ENCODE measurements at places on chromosomes 16 and 17.

DNA sequence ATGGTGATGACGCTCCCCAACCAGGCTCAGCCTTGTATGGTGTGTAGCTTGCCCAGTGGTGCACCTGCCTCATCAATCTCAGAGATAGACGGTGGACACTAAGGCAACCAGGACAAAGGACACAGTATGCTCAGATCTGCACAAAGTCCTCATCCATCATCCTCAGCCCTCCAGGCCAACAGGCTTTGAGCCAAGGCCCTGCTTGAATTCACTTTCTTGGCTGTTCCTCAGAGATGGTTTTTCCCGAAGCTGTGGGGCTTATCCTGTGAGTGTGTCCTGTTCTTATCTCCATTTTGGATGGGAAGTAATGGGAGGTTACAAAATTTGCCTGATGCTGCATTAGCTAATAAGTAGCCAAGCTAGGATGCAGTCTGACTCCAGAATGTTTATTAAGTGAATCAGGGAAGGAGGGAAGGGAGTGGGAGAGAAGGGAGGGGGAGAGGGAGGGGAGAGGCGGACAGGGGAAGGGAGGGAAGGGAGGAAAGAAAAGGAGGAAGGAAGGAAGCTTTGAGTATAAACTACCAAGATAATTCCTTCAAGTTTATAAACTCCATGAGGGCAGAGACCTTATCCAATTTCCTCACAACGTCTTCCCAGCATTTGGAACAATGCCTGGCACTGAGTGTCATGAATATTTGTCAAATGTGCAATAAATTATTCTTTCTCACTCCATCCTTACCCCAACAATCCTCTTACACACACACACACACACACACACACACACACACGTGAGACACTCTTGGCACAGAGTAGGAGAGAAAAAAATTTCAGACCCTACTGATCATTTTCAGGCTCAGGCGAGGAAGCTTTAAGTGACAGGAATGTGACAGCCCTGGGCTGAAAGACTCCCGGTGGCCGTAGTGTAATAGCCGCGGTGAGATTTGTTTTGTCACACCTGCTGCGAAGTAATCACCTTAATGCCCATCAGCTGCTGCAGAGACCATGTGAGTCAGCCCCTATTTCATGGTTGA, 84.3 kb downstream of the BMERB1 start:
- DNase-seq: no peak

GRCh38 chr17:76538281-76538931, 897 bp upstream of the CYGB start:
- DNase-seq: no peak

DNA sequence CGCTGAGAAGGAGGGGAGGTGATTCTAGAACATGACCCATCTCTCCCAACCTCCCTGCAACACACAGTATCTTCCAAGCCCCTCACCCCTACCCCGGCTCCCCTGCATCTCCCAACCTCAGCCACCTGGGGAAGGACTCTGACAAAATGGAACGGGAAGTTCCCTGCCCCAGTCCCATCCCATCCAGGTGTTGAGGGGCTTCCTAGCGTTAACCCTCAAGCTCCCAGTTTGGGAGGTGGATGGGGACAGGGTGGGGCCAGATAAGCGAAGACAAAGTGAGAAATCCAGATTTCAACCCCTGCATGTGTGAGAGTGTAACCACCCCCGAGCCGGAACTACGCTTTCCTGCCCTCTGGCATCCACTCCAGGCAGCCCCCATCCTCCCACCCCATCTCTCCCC, 1.8 kb downstream of the ZSCAN10 start:
- DNase-seq: no peak

DNA sequence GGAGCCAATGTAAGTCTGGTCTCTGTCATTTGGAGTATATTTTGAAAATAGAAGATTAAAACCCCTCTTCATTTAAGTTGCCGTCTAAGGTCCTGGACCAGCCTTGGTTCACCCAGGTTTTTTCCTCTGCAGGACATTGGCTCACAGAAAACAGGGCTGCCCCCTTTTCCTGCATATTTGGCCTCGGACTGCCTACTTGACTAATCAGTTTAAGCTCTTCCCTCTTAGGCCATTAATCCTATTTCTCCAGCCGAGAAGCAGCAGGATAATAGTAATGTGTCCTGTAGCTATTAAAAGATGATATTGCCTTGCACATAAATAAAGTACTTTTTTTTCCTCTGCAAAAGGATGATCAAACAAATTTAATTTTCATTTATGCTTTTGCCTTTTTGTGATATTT, 52.1 kb downstream of the PRKCA start:
- no peak for DNase-seq

DNA sequence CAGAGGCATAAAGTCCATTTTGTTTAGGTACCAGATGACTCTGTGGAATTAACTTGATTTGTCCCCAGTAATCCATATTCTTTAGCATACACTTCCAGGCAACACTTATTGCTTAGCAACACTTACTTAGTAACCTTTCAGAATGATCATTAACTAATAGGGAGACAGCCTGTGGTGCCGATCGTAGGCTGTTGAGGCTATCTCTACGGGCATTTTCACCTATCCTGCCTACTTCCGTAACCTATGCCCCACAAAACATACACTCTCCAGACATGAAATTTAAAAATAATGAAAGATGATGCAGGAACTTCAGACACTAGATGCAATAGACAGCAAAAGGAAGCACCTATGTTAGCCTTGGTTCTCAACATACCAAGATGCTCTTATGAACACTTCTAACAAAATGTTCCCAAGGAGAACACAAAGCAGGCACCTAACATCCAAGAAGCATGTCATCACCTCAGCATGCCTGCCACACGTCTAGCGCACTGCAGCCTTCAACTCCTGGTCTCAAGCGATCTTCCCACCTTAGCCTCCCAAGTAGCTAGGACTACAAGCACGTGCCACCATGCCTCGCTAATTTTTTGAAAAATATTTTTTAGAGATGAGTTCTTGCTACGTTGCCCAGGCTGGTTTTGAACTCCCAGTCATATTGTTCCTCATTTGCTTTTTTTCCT, 34.5 kb downstream of the HLF start:
- DNase-seq: no peak

DNA sequence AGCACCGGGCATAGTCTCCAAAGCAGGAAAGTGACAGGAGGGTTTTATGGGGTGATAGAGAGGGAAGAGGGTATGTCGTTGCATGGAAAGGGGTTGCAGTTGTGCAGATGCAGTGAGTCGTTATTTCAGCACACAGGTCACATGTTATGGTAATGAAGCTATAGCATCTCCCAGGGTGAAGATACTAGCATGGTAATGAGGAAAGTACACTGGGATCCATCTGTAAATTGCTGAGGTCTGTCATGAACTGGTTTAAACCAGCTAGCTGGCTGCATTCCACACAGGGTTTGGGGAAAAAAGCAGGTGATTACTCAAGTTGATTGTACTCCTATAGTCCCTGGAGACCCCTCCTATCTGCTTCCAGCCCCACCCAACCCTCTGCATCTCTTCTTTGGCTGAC, 11.7 kb downstream of the COX11 start:
- DNase-seq: no peak

GRCh38 chr17:78920528-78920927, 4.7 kb downstream of the TIMP2 start:
- no peak for DNase-seq

DNA sequence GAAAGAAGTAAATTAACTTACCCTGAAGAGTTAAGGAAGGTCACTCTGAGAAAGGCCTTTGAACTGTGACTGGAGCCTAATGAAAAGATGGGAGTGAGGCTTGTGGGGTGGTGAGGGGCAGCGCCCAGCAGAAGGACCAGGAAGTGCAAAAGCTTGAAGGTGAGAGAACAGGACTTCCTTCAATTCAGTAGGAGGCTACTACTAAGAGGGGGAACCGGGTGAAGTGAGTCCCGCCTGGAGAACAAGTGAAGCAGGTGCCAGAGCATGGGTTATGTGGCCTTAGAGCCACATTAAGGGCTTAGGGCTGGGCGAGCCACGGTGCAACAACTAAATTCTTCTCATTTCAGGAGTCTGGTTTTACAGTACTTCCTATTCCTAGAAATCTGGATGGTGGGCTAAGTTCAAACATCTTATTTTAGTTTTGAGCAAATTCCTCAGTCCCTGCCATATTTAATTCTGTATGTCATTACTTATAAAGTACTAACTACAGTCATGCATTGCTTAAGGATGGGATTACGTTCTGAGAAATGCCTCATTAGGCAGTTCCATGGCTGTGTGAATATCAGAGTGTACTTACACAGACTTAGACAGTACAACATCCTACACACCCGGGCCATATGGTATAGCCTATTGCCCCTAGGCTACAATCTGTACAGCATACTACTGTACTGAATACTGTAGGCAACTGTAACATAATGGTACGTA, 5.1 kb downstream of the CFAP20 start:
- DNase-seq: peak; percentile 37

GRCh38 chr16:16045879-16046278, 96.5 kb downstream of the ABCC1 start:
- no peak for DNase-seq

- DNase-seq: no peak
Measured at GRCh38 chr17:46057366-46057765, 58.3 kb downstream of the STH start.

GRCh38 chr16:85451641-85452363, 161.3 kb upstream of the GSE1 start:
- no peak for DNase-seq

DNA sequence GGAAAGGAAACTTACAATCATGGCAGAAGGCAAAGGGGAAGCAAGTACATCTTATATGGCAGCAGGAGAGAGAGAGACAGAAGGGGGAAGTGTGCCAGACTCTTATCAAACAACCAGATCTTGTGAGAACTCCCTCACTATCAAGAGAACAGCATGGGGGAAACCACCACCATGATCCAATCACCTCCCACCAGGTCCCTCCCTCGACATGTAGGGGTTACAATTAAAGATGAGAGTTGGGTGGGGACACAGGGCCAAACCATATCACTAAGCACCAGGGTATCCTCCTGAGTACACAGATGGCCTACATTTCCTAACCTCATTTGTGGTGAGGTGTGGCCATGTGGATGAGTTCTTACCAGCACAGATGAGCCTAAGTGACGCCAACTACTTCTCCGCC, 348.6 kb upstream of the ZFHX3 start:
- DNase-seq: no peak

DNA sequence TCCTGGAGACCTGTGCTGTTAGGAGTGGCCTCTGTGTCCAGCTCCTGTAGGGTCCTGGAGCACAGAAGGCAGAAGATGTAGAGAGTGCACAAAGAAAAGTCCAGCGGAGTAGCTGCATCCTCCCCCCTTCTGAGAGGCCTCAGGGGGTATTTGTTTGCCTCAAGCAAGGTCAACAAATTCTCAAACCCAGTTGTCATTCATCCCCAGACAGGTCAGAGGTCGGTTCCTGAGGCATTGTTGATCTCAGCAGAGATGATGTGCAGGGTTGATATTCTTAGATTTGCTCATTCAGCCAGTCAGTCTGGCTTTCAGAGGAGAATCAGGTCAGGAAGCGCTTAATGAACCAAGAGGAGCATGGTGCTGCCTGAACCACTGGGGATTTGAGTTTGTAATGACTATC, 8.3 kb upstream of the RBFOX1 start:
- DNase-seq: no peak

DNA sequence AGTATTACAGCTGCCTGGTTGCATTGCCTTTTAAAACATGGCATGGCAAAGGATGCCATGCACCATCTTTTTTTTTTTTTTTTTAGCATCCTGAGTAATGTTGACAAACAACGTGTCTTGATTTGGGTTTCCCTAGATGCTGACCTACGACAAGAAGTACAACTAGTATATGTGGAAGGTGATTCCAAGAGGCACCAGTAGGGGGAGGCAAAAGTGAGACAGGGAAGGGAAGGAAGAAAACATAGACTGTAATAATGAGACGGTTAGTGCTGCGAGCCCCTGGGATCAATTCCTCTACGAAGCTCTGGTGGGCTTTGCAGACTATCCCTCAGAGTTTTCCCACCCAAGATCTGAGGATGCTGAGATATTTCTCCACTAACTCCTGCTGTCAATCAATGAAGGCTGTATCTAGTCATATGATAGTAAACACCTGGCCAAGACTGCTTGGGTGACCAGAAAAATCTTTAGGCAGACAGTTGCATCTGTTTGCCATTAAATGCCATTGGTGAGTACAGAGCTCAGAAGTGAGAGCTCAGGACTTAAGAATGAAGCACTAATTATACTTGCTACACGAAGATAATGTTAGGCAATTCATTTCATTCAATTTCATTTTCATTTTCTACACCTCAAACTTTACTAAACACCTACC, 458.6 kb upstream of the GOT2 start:
- DNase-seq: peak; percentile 3

DNA sequence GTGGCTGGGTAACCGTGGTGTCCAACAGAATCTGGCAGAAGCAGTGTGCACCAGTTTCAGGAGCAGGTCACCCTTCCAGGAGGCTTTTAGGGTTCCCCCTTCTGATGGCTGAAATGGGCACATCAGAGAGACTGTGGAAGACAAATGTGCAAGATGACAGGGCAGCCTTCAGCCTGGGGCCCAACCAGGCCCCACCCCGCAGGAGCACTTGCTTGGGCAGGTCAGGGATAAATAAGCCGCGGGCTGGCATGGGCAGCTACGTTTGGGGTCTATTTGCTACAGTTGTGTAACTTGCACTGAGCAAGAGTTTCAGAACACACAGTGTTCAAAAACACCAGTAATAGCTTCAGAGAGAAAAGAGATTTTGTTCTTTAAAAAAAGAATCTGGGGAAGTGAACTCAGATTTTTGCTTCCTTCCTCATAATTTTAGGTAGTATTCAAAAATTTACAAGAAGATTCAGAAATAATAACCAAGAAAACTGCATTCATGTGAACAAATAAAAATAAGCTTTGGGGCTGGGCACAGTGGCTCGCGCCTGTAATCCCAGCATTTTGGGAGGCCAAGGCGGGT, 44.9 kb upstream of the BAHCC1 start:
- no peak for DNase-seq

- no peak for DNase-seq
Measured at GRCh38 chr16:68346892-68347480, 36.2 kb downstream of the PRMT7 start.

DNA sequence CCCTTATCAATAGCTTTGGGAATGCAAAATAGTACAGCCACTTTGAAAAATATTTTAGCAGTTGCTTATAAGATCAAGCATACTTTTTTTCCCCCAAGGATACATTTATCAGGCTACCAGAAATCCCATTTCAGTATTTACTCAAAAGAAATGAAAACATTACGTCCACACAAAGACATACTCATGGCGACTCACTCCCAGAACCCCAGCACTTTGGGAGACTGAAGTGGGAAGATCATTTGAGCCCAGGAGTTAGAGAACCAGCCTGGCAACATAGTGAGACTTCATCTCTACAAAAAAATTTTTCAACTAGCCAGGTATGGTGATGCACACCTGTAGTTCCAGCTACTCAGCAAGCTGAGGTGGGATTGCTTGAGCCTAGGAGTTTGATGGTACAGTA, 5.9 kb downstream of the SKA2 start:
- DNase-seq: no peak

DNA sequence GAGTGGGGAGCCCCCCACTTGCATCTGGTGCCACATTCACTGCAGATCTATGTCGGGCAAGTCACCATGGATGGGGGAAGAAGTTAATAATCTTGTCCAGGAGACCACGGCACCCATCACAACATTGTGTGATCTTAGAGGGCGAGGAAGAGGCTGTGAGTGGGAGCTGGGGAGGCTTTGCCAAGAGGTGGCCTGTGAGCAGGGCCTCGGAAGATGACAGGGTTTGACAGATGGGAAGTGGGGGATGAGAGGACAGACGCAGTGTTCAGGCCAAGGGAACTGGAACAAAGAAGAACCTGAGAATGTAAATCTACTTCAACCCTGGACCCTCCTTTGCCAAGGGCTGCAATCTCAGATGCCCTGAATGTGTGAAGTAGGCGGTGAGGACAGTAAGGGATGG, 12.4 kb downstream of the ACE start:
- DNase-seq: no peak
